ENCODE measurements at places on chromosomes 3 and 15.

- no peak for DNase-seq
Measured at GRCh38 chr3:189687475-189687874, 56.3 kb downstream of the TP63 start.

GRCh38 chr3:187944390-187945179 lies 199.3 kb upstream of the BCL6 start:
- DNase-seq: no peak

- DNase-seq: peak; percentile 92
Measured at GRCh38 chr15:28098766-28099554, at the start of gene OCA2. TSS of gene OCA2 (minus strand) at chr15:28099315. CDS start at chr15:28081874, 17,441 bp downstream.

GRCh38 chr3:39639344-39640236 lies 169.8 kb upstream of the MYRIP start:
- DNase-seq: no peak

DNA sequence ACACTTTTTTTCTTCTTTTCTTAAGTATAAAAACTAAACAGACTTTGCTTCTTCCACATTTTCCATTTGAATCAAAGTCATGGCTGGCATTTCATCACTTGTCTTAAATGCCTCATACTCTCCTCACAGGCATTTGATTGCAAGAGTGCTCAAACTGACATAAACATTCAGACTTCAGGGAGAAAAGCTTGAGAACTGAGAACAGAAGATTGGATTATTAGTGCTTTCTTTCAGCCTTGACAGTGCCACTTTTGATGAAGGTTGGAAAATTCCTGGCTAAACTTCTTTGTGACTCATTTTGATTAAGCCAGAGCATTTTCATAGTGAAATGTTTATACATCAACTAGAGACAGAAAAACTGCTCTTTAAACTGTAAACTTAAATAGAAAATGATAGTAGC lies 544.4 kb downstream of the DIPK2A start:
- DNase-seq: peak; percentile 8

DNA sequence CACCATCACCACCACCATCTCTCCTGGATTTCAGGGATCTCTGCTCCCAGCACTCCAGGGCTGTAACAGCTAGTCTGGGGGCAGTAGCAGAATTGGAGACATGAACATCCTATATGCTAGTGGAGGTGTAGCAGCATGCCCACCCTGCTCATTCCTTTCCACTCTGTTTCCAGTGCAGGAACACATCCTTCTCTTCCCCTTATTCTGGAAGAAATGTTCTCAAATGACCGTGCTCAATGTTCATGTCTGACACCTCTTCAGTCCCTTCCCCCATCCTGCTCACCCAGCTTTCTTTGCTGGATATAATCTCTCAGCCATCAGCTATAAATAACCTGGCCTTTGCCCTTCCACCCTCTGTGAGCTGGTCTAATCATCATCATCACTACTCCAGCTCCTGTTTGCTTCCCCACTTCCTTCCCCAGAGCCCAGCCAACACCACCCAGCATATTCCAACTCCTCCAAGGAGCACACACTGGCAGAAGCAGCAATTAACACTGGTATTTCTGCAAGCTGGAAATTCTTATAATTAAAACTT lies 31.1 kb downstream of the DCLK3 start:
- no peak for DNase-seq

GRCh38 chr15:98397419-98397818 lies 250.9 kb upstream of the IGF1R start:
- DNase-seq: no peak

DNA sequence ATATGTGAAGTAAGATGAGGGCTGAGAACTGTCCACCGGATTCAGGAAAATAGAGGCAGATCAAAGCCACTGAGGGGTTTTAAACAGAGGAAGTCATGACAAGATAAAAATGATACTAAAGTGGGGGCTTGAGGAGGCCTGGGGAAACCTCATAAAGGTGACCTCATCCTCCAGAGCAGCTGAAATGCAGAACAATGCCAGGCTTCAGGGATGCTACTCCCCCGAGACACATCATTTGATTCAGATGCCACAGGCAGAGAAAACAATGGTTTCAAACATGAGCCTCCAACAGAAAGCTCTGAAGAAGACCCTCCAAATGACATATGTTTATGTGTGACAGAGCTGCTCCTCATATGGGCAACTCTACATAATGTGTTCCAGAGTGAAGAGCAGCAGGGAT lies 6.4 kb downstream of the CFAP20DC start:
- peak; percentile 32 for DNase-seq

GRCh38 chr15:48469681-48470080 lies 138.5 kb downstream of the DUT start:
- DNase-seq: no peak

GRCh38 chr15:95684693-95685115 lies 645.8 kb upstream of the NR2F2 start:
- no peak for DNase-seq

GRCh38 chr3:43255662-43256061 lies 30.7 kb upstream of the SNRK start:
- no peak for DNase-seq

DNA sequence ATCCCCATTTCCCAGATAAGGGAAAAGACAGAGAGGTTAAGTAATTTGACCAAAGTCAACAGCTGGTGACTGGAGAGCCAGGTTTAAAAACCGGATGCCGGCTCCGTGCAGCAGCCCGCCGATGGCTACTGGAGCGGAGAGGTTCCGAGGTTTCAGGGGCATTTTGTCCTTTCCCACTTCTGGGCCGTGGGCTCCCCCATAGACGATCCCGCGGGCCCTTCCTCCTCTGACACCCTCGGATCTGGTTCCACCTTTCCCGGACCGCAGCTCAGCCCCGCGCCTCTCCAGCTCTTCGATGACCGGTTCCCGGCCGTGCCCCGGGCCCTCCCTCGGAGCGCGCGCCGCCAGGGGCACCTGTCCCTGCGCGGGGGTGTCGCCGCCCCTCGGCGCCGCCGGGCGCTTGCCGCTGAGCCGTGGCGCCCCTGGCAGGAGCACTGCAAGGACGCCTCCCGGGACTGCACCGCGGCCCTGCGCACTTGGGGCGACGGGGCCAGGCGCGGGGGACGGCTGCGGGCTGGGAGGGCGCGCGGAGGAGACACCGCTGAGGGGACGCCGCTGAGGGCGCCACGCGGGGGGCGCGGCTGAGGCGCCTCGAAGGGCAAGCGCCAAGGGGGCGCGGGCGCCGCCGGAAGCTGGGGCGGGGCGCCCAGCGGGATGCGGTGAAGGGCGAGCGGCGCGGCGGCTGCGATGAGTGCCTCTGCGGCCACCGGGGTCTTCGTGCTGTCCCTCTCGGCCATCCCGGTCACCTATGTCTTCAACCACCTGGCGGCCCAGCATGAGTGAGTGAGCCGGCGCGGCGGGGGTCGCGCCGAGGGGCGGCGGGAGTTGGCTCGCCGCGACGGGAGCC lies at the start of gene TM6SF1:
Gene TM6SF1, plus strand, starts transcription at position 652 of the 847 bp plus-strand sequence. Its CDS starts 36 bp downstream, at position 688.
- peak; percentile 50 for DNase-seq

- peak; percentile 74 for DNase-seq
Measured at GRCh38 chr3:8658306-8659212, 14.0 kb upstream of the SSUH2 start.

DNA sequence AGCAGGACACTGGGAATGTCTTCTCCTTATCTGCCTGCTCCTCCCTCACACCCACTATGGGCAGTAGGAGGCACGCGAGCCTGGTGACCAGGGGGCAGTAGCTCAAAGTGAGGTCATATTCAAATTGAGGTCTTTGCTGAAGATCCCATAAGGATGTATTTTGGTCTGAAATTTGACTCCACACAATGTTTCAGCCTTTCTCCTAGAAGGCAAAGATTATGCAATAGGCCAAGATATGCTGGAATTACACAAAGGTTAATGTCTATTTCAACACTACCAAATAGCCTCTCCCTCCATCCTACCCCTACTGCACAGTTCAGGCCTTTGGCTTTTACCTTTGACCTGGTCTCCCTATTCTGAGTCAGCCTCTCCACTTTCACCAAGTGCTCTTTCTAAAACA lies 203.0 kb downstream of the TIGIT start:
- no peak for DNase-seq

All from eye (tissue), 1 donor.